ENCODE measurements at places on chromosomes 6 and 20.

- peak; percentile 6 for DNase-seq
These were observed 41.2 kb downstream of the BTBD3 start for GRCh38 chr20:11958855-11959254.

GRCh38 chr6:155079985-155080452, 84.9 kb downstream of the TIAM2 start:
- DNase-seq, result no peak

- no peak for DNase-seq
These were observed 2.3 kb upstream of the BICRAL start for GRCh38 chr6:42779521-42779920.

DNA sequence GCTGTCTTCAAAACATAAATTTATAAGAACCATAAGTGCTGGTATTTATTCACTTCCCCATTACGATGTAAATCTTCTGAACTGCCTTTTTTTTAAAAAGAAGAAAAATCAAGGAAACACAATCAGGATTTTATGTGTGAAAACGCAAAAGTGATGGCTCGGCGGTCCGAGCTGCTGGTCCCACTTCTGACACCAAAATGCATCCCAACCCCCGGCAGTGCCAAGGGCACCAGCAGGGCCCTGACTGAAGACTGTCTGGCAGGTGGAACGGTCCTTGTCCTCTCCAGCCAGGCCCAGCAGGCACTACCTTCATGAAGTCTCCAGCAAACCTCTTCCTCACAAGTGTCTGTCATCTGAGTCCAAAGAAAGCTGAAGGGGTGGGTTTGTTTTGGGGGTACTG, 41.2 kb downstream of the TBC1D7 start:
- DNase-seq, result no peak

GRCh38 chr6:14476793-14477531, 359.4 kb downstream of the CD83 start:
- DNase-seq, result peak; percentile 94

GRCh38 chr20:33233129-33233774, 2.5 kb upstream of the BPIFA1 start:
- no peak for DNase-seq

GRCh38 chr6:28303570-28303969, 22.2 kb downstream of the PGBD1 start:
- no peak for DNase-seq

Data from AG10803 (cell line).